ENCODE measurements at places on chromosomes 7 and 10.

GRCh38 chr10:110137142-110137545 lies 70.3 kb upstream of the MXI1 start:
- DNase-seq, result no peak

- peak; percentile 67 for DNase-seq
These were observed 24.5 kb upstream of the GOLGA7B start for GRCh38 chr10:97825020-97825760.

GRCh38 chr10:122112021-122112616 lies 123.2 kb downstream of the TACC2 start:
- DNase-seq, result no peak

- no peak for DNase-seq
These were observed 26.3 kb downstream of the BCAP29 start for GRCh38 chr7:107606303-107606702.

GRCh38 chr7:47576031-47576865 lies 5.7 kb downstream of the TNS3 start:
- peak; percentile 94 for DNase-seq

GRCh38 chr10:129498680-129499079 lies 31.6 kb downstream of the MGMT start:
- no peak for DNase-seq

DNA sequence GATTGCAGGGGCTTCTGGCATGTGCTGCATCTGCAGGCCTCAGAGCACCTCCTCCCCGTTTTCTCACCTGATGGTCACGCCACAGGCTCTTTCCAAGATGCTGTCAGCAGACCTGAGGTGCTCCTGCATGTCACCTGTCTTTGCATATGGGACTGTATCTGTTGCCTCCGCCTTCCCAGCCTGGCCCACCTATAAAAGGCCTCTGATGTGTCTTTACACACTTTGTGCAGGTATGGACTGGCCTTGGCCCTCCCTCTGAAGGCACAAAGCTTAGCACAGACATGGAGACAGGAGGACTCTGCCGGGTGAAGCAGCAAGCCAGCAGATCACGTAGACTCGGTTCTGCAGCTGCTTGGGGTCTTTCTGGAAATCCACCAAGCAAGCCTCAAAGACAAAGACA lies 220.9 kb upstream of the PPP2R2D start:
- peak; percentile 6 for DNase-seq

- DNase-seq, result no peak
These were observed 28.4 kb upstream of the CRHR2 start for GRCh38 chr7:30710669-30711068.

GRCh38 chr7:116224492-116225098 lies 14.3 kb downstream of the TES start:
- DNase-seq, result no peak

DNA sequence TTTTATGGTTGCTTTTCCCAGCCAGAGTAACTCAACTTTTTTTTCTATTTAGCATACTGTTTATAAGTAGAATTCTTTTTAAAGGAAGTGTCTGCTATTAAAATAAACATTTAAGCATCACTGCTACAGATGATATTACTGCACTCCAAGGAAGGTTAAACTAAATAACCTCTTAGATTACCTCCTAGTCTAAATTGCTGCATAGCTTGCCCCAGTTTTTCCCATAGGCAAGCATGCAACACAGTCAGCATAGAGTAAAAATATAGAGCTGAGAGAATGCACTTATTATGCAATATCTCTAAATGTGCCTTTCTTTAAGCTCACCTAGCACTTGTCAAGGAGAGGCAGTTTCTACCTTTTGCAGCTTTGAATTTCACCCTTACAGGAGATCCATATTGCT lies 1392.4 kb upstream of the CELF2 start:
- no peak for DNase-seq

Data from right hindlimb (tissue), 1 donor.